ENCODE measurements at places on chromosomes 1 and 21. TPM values are rescaled to one million over a fixed set of nuclear protein-coding genes. Genes with fewer than 3 reads are reported as not detected.

Gene NHLH2
- total RNA-seq, result 1.9 TPM

Gene LCA5L
- total RNA-seq, result 19.7 TPM

Gene CLCA1
- 0.72 TPM for total RNA-seq

Gene PPM1J
- total RNA-seq, result not detected

Gene HSPB7
- total RNA-seq, result 4.3 TPM

DNA sequence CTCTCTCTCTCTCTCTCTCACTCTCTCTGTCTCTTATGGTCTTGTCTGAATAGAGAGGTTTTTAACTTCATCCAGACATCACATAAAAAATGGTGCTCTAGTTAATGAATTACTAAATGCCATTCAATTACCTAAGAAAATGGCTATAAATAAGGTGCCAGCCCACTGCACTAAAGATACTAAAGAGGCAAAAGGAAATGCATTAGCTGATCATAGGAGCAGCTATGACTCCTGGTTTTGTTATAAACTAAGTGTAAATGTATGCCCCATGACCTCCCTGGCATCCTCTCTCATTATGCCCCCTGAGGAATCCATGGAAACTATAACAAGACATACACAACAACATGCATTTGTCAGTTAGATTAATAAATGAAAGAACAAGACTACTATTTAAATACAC, 57.5 kb upstream of the PDC start:
- DNase-seq, result no peak

GRCh38 chr1:241240069-241240468, 116.9 kb downstream of the RGS7 start:
- no peak for DNase-seq

- peak; percentile 34 for DNase-seq
These were observed 532 bp downstream of the RALGPS2 start for GRCh38 chr1:178725466-178726086.

DNA sequence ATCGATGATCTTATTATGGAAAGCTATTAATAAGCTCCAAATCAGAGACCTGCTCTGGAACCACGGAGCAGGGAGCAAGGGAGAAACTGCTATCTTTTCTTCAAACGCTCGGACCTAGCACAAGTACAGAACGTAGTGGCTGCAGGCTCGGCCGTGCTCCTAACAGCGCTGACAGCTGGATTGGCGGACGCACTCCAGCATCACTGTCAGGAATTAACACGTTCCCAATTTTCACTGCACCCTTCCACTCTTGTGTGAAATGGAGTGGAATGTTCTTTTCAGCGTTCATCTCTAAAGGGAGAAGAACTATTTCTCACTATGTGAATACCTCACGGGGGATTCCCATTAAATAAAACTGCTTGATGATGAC, 106.9 kb downstream of the ZNF281 start:
- DNase-seq, result no peak

DNA sequence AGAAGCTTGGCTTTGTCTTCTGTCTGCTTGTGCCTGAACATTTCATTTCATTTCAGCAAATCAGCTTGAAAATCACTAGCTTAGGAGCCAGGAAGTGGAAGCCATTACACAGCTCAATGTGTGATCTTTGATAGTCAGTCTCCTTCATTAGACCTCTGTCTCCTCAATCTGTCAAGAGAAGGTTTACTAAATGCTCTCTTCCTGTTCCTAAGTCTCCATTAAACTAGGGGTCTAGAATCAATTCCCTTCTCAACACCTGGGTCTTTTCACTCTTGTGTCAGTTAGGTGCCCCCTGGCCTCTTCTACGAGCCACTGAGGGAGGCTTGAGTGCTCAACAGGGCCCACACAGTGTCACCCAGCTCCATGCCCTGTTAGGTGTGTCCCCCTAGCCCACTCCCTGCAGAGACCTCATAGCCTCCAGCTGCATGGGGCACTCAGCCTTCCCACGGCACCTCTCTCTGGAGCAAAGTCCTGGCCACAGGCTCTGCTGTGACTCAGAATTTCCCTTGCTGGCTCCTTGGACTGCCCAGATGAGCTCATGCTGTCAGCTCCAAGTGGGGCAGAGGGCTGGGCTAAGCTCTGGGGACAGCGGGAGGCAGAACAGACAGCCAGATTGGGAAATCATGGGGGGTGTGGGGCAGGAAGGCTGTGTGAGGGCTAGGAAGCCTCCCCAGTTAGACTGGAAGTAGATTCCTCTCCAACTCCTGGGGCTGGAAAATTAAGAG, 115.7 kb upstream of the IPO9 start:
- peak; percentile 95 for DNase-seq

DNA sequence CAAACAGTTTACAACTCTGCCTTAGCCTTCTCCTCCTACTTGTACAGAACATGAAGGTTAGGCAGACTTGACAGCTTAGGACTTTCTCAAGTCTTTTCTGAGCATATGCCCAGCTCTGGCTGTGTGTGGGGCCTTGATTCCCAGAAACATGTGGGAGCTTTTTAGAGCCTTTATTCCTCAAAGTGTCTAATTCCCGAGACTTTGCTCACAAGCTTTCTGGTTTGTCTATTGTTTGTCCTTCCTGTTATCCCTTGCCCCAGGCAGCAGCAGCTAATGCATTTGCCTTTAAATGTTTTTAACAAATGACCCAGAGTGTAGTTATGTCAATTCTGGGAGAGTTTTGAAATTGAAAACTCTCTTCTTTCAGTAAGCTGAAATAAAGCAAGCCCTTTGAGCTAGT, 29.2 kb downstream of the ST7L start:
- no peak for DNase-seq

DNA sequence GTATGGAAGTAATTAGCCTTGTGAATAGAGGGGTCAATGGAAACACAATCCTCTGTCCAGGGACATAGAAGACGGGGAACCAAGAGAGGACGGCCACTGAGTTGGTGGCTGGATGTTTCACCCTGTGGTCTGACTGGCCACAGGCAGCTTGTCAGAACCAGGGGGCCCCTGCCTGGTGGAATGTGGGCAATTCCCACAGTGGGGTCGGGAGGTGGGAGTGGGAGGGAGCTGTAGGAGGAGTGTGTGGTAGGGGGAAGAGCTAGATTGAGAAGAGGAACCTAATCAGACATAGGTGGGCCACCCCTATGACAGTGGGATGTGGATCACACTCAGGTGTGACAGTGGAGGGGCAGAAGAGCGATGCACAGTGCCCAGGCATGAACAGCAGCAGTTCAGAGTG, 31.3 kb downstream of the TRIM62 start:
- no peak for DNase-seq

DNA sequence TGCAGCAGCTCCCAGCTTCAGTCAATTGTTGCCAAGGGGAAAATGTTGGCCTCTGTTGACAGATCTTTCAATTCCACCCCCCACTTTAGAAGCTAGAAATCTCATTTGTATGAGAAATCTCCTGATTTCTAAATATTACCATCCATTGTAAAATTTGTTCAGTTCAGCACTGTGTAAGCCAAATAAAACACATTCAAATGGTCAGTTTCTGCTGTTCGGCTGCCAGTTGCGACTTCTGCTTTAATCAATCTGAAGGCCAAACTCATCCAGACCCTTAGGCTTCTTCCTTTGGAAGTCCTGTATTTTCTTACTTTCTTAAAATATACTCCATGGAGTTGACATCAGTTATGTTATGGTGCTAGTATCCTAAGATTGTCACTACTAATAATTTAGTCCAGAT, 281.2 kb upstream of the ZRANB2 start:
- no peak for DNase-seq

DNA sequence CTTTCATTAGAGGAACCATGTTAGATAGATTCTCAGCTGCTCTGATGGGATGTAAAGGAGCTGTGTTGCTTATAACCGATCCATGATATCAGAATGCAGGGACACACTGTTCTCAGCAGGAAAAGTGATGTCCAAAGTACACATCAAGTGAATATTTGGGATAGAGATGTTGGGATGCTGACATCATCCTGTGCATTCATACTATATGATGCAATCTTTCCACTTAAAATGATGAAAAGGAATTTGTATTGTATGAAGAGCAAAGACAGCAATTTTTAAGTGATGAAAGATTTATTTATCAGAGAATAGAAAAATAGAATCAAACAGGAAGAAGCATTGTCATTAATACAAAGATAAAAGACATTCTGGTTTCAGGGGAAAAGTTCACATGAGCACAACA, 110.1 kb downstream of the ERG start:
- no peak for DNase-seq

DNA sequence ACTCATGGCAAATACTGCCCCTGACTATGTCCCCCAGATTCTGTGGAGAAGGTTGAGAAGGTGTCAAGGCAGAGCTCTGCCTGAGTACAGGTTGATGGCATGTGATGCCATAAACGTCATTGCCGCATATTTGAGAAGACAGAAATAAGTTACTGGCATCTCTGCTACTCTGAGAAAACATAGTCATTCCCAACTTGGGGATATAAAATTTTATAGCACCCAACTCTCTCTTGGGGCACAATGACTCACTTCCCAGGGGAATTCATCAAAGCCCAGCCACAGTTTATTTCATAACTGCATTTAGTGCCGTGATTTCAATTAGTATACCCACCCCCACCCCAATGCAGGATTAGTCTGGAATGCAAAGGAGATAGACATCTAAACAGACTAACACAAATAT, 101.9 kb upstream of the TNR start:
- no peak for DNase-seq

DNA sequence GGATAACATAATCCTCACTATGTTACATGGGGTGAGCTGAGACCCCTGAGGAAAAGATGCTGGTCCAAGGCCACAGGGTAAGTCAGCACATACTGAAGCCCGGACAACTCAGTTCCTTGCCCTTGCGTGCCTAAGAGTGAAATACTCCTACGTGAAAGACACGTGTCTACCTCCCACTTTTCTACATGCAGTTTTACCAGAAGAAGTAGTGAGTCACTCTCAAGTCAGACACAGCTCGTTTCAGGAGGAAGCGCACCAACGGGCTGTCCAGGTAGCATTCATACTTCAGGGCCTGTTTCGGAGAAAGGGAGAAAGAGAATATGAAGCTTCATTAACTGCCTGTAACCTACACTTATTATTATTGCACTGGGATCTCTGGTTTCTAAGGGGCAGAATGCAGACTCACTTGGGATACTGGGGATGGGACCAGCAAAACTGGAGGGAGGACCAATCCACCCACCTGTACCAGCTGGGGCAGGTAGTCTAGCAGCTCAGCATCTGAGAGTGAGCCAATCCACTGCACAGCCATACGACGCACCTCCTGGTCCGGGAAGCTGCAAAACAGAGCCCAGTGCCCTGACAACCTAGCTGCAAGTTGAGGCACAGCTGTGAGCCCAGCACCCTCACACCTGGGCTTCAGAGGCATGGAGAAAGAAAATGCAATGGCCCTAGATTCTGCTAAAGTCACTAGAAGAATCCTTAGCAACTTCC, 32.4 kb upstream of the PPP1R15B start:
- no peak for DNase-seq

GRCh38 chr1:38464071-38464661, 395.4 kb downstream of the RRAGC start:
- no peak for DNase-seq

DNA sequence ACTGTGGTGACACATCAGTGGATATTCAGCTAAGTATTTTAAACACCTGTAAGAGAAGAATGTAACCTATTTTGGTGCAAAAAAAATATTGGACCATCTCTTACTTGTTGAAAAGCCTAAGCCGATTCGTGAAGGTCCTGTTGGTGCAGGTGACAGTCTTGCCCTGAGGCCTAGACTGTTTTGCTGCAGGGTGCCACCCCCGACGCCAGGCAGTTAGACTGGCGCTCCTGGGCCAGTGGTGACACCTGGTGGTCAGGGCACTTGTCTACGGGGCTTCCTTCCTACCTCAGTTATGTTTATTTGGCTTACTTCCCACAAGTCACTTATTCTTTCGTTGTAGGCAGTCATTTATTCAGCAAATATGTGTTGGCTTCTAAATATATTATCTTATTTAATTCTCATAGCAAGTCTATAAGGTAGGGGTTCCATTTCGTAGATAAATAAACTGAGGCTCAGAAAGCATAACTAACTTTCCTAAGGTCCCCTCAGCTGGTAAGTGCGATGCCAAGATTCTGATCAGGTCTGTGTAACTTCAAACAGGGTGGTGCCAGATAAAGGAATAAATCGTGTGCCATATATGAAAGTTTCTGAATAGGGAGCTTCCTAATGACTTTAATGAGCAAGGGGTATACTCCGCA, 1.9 kb downstream of the EEIG2 start:
- DNase-seq, result peak; percentile 40

DNA sequence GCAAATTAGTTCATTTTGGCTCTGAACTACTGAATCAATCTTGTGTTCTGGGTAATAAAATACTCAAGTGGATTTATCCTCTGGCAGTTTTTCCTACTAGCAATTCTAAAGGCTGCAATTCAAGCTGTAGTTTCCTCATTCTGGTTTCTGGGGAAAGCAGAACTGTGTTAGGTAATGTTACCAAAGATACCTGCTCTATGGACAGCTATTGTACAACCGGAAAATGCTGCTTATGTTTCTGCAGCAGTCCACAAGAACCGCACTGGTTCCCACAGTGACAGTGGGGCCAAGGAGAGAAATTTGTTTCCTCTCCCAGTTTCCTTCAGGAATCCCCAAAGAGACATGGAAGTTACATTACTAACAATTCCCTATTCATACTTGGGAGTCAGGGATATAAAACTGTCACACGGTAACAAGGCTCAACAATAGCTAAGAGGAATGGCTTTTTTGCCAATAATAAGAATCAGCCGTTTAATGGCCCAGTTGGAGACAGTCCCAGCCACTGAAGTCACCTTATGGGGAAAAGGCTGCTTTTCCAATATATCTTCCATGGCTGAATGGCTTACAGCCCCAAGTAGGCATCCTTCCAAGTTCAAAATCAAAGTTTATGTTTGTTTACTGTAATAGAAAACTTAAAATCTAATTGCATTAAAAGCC, 52.6 kb downstream of the PCNX2 start:
- DNase-seq, result peak; percentile 29

DNA sequence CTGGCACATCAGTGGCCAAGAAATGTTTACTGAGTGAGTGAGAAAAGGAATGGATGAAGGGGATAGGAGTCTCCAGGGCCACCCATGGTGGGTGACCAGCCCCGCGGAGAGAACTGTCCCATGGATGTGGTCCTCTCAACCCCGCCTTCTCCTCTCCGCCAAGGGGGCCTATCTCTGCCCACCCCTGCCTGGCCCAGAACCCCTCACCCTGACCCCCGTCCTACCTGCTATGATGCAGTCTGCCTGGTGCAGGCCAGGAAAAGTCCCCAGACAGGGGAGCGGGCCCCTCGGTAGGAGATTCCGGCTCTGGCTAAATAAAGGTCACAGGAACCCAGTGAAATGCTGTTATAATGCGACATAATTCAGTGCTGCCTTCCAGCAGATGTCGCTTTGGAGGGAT, 107.6 kb downstream of the PTPRU start:
- DNase-seq, result no peak

- DNase-seq, result peak; percentile 50
These were observed 10.6 kb downstream of the FCMR start for GRCh38 chr1:206911064-206911663.

- no peak for DNase-seq
These were observed 1135.2 kb downstream of the AMY1C start for GRCh38 chr1:104884939-104885338.

GRCh38 chr1:183780757-183781156, 24.2 kb upstream of the RGL1 start:
- DNase-seq, result peak; percentile 62
